CD8-positive, alpha-beta memory T cell (primary cell): ENCODE measurements at places on chromosomes 11 and 22. TPM values are rescaled to one million over a fixed set of nuclear protein-coding genes. Genes with fewer than 3 reads are reported as not detected.

NXPE4 gene
- not detected for total RNA-seq

LRRC74B gene
- total RNA-seq: not detected

BACE1 gene
- 2.5 TPM for total RNA-seq

KDELR3 gene
- total RNA-seq: 0.13 TPM
